NCI-H774 (cell line): ENCODE measurements at places on chromosomes 12 and 14.

- no peak for DNase-seq
Observed at GRCh38 chr12:120121766-120122293, 5.3 kb upstream of the RAB35 start.

DNA sequence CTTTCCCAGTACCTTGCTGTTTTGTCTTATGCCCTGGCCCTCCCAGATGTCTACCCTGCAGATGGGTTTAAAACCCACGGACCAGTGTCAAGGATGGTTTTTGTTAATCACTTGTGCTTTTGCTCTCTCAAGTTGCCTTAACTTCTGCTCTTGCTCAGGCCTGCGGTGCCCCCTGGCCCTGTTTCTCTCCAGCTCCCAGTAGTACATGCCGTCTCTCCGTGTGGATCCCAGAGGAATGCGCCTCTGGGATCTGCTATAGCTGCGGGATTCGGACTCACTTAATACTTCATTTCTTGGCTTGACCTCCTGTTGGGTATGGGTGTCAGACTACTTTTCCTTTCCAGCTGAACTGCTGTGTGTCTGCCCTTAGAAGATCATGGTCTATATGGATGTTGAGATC, 14.5 kb downstream of the PLEKHG3 start:
- DNase-seq = no peak

GRCh38 chr14:90903101-90903500, 86.9 kb upstream of the TTC7B start:
- DNase-seq = peak; percentile 59

DNA sequence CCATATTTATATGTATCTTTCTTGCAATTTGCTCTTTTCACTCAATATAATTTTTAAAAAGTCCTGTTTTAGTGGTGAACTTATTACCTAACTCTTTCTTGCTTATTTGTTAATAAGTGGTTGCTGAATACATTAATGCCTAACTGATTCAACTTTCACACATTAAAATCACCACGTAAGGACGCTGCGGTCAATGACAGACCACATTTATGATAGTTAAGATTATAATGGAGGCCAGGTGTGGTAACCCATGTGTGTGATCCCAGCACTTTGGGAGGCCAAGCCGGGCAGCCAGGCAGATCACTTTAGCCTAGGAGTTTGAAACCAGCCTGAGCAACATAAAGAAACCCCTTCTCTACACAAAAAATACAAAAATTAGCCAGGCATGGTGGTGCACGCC, 37.0 kb downstream of the WDR89 start:
- DNase-seq = no peak

DNA sequence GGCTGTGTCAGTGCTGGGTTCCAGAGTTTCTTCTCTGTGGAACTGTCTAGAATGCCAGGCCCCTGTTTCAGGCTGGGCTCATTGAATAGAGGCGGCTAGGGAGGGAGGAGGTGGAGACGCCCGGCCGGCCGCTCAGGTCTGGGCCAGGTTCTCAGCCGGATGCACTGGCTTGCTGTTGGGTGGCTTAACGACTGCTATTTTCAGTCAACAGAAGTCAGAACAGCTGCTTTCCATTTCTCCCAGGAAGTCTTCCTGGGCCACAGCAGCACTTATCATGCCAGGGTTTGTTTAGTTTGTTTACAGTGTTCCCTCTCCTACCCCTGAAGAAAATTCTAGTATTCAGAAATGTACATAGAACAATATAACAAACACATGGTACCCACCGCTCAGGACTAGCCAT, 26.0 kb upstream of the VPS37B start:
- DNase-seq = no peak

GRCh38 chr14:29926701-29927375, 809 bp downstream of the PRKD1 start:
- DNase-seq = peak; percentile 46

GRCh38 chr12:53232646-53233461, 845 bp upstream of the RARG start:
- no peak for DNase-seq

GRCh38 chr14:77302926-77303325, 17.8 kb downstream of the POMT2 start:
- DNase-seq = no peak

- DNase-seq = no peak
Observed at GRCh38 chr14:23582906-23583760, 4.5 kb upstream of the JPH4 start.

DNA sequence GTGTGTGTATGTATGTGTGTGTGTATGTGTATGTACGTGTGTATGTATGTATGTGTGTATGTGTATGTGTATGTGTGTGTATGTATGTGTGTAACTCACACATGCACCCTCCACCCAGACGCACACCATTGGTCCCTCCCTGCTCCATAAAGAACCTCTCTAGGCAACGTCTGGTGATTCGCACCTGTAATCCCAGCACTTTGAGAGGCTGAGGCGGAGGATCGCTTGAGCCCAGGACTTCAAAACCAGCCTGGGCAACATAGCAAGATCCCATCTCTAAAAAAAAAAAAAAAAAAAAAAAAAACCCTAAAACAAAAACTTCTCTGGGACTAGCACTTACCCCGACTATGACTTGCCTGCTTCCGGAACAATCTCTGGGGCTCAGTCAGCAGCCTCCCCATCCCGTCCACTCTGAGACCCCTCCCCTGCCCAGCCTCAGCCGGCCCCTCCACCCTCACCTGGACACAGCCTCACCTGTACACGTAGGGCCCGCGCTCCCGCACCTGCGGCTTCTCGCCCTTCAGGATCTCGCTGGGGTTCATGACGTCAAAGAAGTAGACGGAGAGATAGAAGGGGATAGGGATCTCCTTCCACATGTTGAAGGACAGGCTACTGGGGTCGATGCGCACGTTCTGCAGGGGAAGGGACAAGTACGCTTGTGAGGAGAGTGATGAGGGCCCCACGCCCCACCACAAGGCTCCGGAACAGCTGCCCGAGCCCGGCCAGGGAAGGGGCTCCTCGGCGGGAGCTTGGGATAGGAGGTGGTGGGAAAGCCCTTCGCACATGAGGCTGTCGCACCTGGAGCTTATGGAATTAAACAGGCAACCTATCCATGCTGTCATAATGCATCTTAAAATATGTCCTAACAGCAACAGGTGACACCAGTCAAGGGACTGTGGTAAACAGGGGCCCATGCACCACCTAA, 46.3 kb downstream of the SCARB1 start:
- DNase-seq = no peak

DNA sequence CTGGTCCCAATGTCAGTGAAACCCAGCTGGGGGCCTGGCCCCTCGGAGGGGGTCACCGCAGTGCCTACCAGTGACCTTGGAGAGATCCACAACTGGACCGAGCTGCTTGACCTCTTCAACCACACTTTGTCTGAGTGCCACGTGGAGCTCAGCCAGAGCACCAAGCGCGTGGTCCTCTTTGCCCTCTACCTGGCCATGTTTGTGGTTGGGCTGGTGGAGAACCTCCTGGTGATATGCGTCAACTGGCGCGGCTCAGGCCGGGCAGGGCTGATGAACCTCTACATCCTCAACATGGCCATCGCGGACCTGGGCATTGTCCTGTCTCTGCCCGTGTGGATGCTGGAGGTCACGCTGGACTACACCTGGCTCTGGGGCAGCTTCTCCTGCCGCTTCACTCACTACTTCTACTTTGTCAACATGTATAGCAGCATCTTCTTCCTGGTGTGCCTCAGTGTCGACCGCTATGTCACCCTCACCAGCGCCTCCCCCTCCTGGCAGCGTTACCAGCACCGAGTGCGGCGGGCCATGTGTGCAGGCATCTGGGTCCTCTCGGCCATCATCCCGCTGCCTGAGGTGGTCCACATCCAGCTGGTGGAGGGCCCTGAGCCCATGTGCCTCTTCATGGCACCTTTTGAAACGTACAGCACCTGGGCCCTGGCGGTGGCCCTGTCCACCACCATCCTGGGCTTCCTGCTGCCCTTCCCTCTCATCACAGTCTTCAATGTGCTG, 11.0 kb downstream of the ZBTB39 start:
- no peak for DNase-seq

GRCh38 chr12:7091660-7092228, 501 bp downstream of the C1R start:
- DNase-seq = no peak

- no peak for DNase-seq
Observed at GRCh38 chr14:60796434-60796833, 61.9 kb downstream of the MNAT1 start.

DNA sequence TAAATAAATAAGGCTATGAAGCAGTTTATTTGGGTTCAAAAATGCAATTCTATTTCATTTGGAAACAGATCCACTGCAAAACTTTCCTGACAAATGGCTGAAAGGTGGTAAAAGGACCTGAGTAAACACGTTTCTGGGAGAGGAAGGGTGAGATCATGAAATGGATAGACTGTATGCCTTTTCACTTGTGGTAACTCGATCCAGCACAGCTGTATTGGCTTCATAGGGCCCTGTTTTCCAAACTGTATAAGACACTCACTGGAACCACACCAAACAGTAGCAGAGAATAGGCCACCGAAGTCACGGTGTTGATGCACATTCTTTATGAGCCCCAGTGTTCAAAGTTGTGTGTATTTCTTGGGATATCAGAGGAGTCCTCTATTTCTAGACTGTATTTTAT, 325.2 kb upstream of the DIO2 start:
- no peak for DNase-seq

DNA sequence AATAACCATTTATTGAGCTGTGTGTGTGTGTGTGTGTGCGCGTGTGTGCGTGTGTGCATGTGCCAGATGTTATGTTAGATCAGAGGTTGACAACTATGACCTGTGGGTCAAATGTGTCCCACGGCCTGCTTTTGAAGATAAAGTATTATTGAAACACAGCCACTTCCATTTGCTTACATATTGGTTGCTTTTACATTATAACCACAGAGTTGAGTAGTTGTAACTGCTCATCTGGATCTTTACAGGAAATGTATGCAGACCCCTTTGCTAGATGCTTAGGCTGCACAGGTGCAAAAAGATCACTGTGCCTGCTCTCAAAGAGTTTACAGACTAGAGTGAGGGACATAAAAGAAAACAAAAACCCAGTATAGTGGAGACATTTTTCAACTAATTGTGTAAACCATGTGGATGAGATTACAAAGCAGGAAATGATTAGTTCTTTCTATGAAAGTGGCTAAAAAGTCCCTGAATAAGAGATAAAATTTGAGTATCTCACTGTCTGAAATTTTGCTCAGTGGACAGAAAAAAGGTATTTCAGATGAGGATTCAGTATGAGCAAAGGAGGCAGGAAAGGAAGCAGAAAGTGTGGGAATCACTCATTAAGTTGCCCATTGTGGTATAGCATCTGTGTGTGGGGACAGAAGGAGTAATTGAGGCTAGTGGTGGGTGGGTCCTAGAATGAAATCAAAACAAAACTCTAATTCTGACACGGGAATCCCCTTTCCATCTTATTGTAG, 188.4 kb downstream of the PAH start:
- no peak for DNase-seq

DNA sequence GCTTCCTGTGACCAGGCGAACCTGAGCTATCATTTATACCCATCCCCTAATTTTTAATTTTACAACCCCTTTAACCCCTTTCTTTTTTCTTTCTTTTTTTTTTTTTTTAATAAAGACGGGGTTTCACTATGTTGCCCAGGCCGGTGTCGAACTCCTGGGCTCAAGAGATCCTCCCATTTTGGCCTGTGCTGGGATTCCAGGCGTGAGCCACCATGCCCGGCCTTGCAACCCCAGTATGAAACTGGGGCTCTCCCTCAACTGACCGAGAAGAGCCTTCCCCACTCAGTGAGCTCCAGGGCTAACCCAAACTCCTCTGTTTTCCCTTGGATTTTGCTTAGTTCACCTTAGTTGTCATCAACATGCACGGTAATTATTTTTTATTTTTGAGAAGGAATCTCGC, 992 bp downstream of the CPSF2 start:
- no peak for DNase-seq

DNA sequence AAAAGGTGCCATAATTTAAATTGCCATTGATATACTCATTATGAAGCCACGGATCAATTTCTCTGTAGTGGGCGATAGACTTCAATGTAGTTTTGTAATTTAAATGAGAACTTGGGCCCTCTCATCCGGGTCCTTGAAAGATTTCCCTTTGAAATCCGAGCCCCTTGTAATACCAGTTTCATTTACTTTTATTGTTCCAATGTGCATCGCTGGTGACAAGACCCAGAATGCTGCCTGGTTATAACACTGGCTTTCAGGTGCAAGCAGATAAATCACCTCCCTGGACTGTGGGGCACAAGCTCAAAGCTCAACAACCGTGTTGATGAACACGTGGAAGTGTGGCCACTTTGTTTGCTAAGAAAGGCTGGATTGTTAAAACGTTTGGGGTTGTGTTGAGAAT, 68.9 kb upstream of the FZD10 start:
- DNase-seq = no peak

- DNase-seq = no peak
Observed at GRCh38 chr12:52271158-52271557, 3.3 kb upstream of the KRT86 start.

- DNase-seq = no peak
Observed at GRCh38 chr12:67433385-67434175, 164.4 kb downstream of the CAND1 start.

- DNase-seq = no peak
Observed at GRCh38 chr14:27077214-27077613, 479.4 kb upstream of the NOVA1 start.

- no peak for DNase-seq
Observed at GRCh38 chr12:53074283-53074998, 4.7 kb downstream of the SPRYD3 start.

GRCh38 chr14:23357261-23357660, 4.6 kb upstream of the SLC22A17 start:
- no peak for DNase-seq

GRCh38 chr12:108832208-108832607, 25.2 kb downstream of the SSH1 start:
- no peak for DNase-seq

DNA sequence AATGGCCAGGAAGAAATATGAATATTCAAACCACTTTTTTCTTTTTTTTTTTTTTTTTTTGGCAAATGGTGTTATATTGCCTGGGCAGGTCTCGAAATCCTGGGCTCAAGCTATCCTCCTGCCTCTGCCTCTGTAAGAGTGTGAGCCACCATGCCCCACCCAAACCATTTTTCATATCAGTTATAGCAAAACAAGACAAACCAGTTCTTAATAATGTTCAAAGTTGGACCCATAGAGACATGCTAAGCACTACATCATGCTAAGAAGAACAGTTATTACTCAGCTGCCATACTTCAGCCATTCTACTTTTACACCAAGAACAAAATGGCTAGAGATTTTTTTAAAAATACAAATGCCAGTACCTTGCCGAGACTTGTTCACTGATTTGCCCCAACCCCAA, 25.5 kb downstream of the EIF2S1 start:
- no peak for DNase-seq
